Mesothelial cell of epicardium (in vitro differentiated cells): ENCODE measurements at places on chromosomes 12 and 14. TPM values are rescaled to one million over a fixed set of nuclear protein-coding genes. Genes with fewer than 3 reads are reported as not detected.

DNA sequence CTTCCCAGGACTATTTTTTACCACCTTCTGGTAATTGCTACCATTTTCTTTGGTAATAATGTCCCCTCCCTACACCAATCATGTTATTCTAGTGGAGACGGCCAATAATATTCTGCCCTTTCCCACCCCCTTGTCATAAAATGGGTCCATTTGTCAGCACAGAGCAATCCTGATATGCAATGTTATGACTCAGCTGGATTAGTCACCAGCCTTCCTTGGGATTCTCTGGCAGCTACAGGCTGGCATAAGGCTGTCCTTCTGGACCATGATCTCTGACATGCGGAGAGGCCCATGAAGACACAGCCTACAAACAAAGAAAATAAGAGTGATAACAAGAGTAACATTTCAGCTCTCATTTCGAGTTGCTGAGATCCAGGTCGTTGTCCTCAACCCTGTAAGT is 222.0 kb upstream of the CPNE8 start:
- H3K4me3 ChIP-seq = no peak overlapping the region
- H3K4me1 ChIP-seq = peaks cover 39% of the 10 kb centered on the region
- no peak for DNase-seq
- H3K36me3 ChIP-seq = no peaks in the 10 kb centered on the region
- H3K27ac ChIP-seq = no peak overlapping the region

DNA sequence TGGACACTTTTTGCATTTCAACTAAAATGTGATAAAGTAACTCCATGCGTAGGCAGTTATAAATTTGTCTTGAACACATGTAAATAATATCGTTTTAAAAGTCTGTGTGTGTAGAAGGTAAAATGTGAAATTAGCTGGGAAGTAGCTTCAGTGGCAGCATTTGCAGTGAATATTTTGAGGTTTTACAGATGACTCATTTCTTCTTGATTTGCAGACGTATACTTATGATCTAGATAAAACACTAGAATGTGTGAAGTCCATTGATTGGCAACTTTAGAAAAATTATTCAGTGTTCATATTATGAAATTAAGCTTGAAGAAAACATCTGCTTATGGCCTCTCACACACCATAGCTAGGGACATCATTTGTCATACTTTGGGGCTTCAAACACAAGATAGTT is 788.6 kb upstream of the NOVA1 start:
- H3K4me3 ChIP-seq = no peak overlapping the region
- no peak overlapping the region for H3K27ac ChIP-seq
- H3K36me3 ChIP-seq = no peaks in the 10 kb centered on the region
- peaks cover 11% of the 10 kb centered on the region for H3K4me1 ChIP-seq
- no peaks in the 10 kb centered on the region for H3K27me3 ChIP-seq

DNA sequence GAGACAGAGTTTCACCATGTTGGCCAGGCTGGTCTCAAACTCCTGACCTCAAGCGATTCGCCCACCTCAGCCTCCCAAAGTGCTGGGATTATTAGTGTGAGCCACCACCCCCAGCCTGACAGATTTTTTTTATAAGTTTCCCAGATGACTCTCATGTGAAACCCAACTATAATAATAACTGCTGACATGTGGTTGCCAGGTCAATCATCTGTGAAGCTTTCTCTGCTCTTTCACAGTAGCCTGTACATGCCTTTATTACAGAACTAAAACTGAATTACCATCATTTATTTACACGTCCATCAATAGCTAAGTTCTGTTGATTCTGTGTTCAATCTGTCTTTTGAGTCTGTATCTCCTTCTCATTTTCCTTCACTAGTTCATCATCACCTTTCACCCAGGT is 218.5 kb downstream of the RPS29 start:
- H3K36me3 ChIP-seq = no peaks in the 10 kb centered on the region
- no peak overlapping the region for H3K27ac ChIP-seq
- no peak for DNase-seq

OTUB2 gene
- 6.0 to 6.6 TPM (median 6.6 TPM) in 3 replicates for total RNA-seq

GRCh38 chr14:47365233-47365632 is 310.2 kb downstream of the MDGA2 start:
- DNase-seq = no peak
- H3K4me1 ChIP-seq = no peaks in the 10 kb centered on the region
- no peaks in the 10 kb centered on the region for H3K27me3 ChIP-seq

GRCh38 chr14:94227029-94227428 is 52.9 kb downstream of the PPP4R4 start:
- H3K4me1 ChIP-seq = no peaks in the 10 kb centered on the region
- H3K27ac ChIP-seq = no peak overlapping the region
- H3K36me3 ChIP-seq = no peaks in the 10 kb centered on the region
- H3K27me3 ChIP-seq = peaks cover 8% of the 10 kb centered on the region
